ENCODE measurements at places on chromosomes 7 and 10. TPM values are rescaled to one million over a fixed set of nuclear protein-coding genes. Genes with fewer than 3 reads are reported as not detected.

DNA sequence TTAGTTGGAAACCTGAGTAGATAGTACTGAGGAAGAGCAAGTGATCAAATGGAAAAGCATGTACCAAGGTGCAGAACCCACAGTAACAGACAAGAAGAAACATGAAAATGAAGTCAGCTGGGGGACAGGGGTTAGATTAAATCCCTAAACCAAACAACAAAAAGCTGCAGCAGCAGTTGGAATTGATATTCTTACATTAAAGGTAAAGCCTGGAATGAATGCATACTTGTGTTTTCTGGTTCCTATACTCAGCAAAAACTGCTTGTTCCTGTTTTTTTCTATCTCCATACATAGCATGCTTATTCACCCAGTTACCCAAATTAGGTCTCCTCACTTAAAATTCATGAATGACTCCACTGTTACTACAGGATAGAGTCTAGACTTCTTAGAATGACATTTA is 92.4 kb downstream of the TPST1 start:
- H3K27me3 ChIP-seq = no peaks in the 10 kb centered on the region
- no peak overlapping the region for H3K4me3 ChIP-seq
- no peaks in the 10 kb centered on the region for H3K36me3 ChIP-seq
- H3K27ac ChIP-seq = no peak overlapping the region
- no peak for DNase-seq

DNA sequence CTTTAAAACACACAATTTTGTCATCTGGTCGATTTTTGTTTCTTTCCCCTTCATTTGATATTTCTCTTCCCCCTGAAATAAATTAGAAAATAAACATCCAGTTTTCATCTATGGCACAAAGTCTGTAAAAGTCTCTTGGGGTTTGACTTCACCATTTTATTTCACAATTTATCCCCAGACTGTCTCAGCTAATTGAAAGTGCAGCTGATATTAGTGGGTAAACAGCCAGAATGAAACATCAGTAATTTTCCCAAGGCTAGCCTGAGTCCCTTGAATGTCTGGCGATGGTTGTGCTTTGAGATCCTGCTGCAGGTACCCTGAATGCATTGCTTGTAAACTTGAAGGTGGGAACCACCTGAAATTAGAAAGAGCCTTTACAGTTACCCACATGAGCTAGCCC is 60.6 kb upstream of the NEBL start:
- 0 out of 2 replicates have a peak, but pooled peaks cover 6% of the 10 kb centered on the region for H3K36me3 ChIP-seq
- H3K27ac ChIP-seq = no peak overlapping the region
- no peaks in the 10 kb centered on the region for H3K4me1 ChIP-seq
- no peaks in the 10 kb centered on the region for H3K27me3 ChIP-seq
- H3K4me3 ChIP-seq = no peak overlapping the region

DNA sequence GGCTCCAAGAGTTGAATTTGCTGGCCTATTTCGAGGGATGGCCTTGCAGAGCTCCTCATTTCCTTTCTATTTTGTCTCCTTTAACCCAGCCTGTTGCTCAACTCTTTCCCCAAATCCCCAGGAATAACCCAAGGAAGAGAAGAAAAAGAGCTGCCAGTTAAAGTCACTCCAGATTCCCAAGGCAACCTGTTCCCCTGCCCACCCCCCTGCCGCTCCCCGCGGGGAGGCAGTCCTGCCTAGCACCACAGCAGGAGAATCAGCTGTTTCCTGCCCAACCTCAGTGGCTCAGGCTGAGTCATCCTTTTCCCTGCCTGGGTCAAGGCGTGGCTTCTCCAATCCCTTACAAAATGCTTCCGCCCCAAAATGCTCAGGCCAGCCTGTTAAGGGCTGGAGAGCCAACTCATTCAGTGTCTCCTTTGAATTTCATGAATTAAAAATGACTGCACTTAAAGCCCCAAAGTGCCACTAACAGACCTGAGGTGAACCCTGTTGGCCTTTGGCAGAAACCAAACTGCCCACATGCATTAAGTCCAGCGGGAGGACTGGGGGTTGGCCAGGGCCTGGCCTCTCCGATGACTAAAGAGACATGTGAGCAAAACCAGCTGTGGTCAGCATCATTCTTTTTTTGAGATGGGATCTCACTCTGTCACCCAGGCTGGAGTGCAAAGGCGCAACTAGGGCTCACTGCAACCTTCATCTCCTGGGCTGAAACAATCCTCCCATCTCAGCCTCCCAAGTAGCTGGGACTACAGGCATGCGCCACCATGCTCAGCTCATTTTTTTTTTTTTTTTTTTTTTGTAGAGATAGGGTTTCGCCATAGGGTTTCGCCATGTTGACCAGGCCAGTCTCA is 83.2 kb upstream of the KIF5B start:
- no peaks in the 10 kb centered on the region for H3K27me3 ChIP-seq
- H3K36me3 ChIP-seq = no peaks in the 10 kb centered on the region
- no peak overlapping the region for H3K4me3 ChIP-seq
- DNase-seq = peak; percentile 88
- H3K4me1 ChIP-seq = peaks cover 10% of the 10 kb centered on the region
- H3K27ac ChIP-seq = peak overlapping the region; percentile 58

DNA sequence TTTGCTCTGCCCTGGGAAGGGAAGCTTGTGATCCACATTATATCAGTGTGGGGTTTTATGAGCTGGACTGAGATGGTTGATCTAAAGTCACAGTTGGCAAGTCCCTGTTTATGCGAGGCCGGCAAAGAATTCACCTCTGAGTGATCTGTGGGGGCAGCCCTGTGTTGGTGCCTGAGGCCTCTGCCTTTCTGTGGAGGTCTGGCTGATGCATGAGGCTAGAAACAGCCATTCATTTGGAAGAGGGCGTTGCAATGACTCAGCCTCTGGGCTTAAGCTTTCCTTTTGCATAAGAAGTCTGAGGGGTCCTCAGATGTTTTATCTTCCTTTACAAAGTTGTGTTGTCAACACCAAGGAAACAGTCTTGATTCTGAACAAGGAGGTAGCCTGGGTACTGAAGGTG is 126.9 kb downstream of the MGMT start:
- H3K27ac ChIP-seq = no peak overlapping the region
- no peak overlapping the region for H3K4me3 ChIP-seq
- H3K27me3 ChIP-seq = no peaks in the 10 kb centered on the region
- no peak for DNase-seq

- no peaks in the 10 kb centered on the region for H3K36me3 ChIP-seq
- H3K4me1 ChIP-seq = peaks cover 14% of the 10 kb centered on the region
- no peak overlapping the region for H3K27ac ChIP-seq
- no peak for DNase-seq
- no peaks in the 10 kb centered on the region for H3K27me3 ChIP-seq
- no peak overlapping the region for H3K4me3 ChIP-seq
These were observed 67.5 kb downstream of the ATXN7L1 start for GRCh38 chr7:105808703-105809590.

DNA sequence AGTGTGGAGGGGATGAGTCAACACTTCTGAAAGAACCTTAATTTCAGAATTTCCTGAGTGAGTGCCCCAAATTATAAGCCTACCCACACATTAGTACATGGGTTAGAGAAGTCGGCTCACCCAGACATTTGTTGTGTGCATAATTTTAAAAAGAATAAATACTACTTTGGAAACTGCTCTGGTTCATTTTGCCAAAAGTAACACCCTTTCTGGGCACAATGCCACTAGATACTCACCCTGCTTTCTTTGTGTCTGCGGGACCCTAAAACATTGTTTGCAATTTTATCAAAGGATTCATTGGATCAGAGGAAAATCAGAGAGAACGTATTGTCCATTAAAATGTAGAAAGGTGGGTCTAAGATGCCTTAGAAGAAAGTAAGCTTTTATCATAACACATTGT is 245.5 kb upstream of the NRP1 start:
- no peak overlapping the region for H3K4me3 ChIP-seq
- no peaks in the 10 kb centered on the region for H3K36me3 ChIP-seq
- no peak overlapping the region for H3K27ac ChIP-seq
- no peaks in the 10 kb centered on the region for H3K27me3 ChIP-seq

DNA sequence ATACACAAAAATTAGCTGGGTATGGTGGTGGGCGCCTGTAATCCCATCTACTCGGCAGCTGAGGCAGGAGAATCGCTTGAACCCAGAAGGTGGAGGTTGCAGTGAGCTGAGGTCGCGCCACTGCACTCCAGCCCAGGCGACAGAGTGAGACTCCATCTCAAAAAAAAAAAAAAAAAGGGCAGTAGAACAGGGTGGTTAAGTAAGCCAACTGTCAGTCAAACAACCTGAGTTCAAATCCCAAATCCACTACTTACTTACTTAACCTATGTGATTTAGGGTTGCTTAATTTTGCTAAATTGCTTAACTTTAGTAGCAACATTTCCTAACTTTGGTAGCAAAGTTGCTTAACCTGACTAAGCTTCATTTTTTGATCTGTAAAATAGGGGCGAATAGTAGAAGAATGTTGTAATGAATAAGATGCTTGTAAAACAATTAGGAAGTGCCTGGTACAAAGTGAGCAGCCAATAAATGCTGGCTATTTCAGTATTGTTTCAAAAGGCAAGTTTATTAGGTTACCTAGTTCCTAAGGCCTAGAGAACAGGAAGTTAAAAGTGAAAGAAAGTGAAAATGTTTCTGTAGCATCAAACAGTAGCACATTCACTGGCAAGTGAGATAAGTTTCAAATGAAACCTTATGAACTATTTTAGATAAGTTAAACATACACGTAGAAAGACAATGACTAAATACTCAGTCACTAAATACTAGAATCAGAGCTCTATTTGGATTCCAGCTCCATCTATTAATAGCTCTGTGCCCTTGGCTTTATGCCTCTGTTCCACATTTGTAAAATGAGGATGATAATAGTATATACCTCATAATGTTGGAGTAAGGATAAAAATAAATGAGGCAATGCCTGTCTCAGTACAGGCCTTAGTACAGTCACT is 64.3 kb downstream of the HOXA1 start:
- no peaks in the 10 kb centered on the region for H3K36me3 ChIP-seq
- 0 out of 2 replicates have a peak, but pooled peaks cover 6% of the 10 kb centered on the region for H3K27me3 ChIP-seq
- no peak for DNase-seq
- H3K4me3 ChIP-seq = no peak overlapping the region
- peaks cover 23% of the 10 kb centered on the region for H3K4me1 ChIP-seq

DNA sequence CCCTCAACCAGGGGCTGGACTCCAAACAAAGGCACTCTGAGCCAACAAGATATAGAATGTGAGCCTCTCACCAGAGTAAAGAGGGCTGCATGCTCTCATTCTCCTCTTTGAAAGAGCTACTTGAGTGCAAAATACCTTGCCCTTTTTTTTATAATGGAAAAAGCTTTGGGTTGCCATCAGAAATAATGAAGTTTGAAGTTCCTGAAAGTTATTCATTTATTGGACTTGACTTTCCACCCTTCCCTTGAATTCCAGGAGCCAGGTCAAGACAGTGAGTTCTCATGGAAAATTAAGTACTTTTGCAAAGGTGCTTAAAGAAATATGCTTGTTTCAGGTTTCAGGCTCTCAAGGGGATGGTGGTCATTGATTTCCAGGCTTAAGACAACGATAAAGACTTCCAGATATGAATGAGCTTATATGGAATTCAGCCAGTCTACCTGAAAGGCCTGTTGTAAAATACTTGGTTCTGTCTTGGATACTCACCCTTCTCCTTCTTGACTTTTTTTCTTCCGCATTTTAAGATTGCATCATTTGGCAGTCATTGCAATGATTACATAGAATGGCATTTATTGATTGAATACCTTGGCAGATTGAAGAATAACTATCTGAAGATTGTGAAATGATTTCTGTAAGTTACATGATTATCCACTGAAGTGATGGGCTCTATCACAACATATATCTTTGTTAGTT is 696.4 kb downstream of the INHBA start:
- no peaks in the 10 kb centered on the region for H3K36me3 ChIP-seq
- H3K4me3 ChIP-seq = no peak overlapping the region
- H3K27ac ChIP-seq = no peak overlapping the region
- DNase-seq = no peak

DNA sequence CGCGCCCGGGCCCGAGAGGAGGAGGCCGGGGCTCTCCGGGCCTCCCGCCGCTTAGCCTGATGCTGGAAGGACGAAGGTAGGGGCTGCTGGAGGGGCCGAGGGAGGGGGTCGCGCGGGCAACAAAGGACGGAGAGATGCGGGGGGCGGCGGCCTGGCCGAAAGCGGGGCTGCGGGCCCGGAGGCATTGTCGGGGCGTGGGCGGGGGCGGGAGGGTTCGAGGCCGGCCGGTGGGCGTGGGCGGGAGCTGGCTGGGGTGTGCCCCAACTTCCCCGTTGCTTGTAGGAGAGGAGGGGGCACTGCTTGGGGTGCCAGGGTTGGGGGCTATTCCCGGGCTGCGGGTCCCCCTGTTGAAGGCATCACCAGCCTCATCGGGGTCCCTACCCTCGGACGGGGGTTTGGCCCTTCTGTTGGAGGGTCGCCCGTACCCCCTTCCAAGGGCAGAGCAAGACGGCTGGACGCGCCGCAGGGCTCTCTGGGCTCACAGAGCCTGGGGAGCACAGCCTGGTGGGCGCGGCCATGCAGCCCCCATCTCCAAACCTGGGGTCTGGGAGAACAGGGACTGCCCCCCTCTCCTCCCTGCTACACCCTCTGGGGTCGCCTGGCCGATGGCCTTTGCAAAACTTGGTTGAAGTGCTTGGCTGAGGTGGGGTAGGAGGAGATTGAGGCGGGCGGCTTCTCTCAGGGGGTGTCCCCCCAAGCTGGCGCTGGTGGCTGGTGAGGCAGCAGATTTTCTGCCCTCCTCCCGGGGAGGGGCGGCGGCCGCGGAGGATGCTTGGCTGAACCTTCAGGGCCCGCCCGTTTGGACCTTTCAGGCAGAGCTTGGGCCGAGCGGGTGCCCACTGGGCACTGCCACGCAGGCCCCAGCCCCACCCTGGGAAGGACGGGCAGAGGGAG is 699 bp downstream of the CLIP2 start:
- peaks cover 46% of the 10 kb centered on the region for H3K4me1 ChIP-seq
- DNase-seq = peak; percentile 36

GRCh38 chr7:116863936-116864500 is 1.6 kb downstream of the CAPZA2 start:
- no peaks in the 10 kb centered on the region for H3K27me3 ChIP-seq
- DNase-seq = no peak
- no peaks in the 10 kb centered on the region for H3K36me3 ChIP-seq
- H3K4me1 ChIP-seq = peaks cover 10% of the 10 kb centered on the region
- no peak overlapping the region for H3K27ac ChIP-seq
- peak overlapping the region; percentile 70 for H3K4me3 ChIP-seq

Gene SOSTDC1
- polyA plus RNA-seq = 1.0 TPM

Gene RFC2
- polyA plus RNA-seq = 55.3 TPM

Gene ATP6V0E2
- 14.8 TPM for polyA plus RNA-seq

Gene MSMB
- polyA plus RNA-seq = not detected

Gene SPDYE16
- polyA plus RNA-seq = 1.1 TPM

Gene NUB1
- 42.3 TPM for polyA plus RNA-seq

Gene EMX2
- not detected for polyA plus RNA-seq

Gene ANKRD30A
- not detected for polyA plus RNA-seq

Gene ZKSCAN1
- 9.8 TPM for polyA plus RNA-seq

Gene FFAR4
- 0.06 TPM for polyA plus RNA-seq

Gene RBP3
- polyA plus RNA-seq = not detected
